BJ (cell line): ENCODE measurements at places on chromosomes 4 and X. TPM values are rescaled to one million over a fixed set of nuclear protein-coding genes. Genes with fewer than 3 reads are reported as not detected.

Gene COX7B2
- not detected in 2 replicates for polyA plus RNA-seq

Gene BEX2
- 1.2 and 1.8 TPM in 2 replicates for polyA plus RNA-seq

Gene TCEANC
- 1.1 and 2.0 TPM in 2 replicates for polyA plus RNA-seq

Gene SPANXB1
- not detected in 2 replicates for polyA plus RNA-seq

Gene GAB3
- 0.82 and 0.99 TPM in 2 replicates for polyA plus RNA-seq

Gene S100G
- not detected in 2 replicates for polyA plus RNA-seq

Gene CXCL8
- polyA plus RNA-seq = 1.0 and 1.1 TPM in 2 replicates

Gene C4orf36
- 3.0 and 3.1 TPM in 2 replicates for polyA plus RNA-seq

Gene COL4A5
- 8.7 and 13.2 TPM in 2 replicates for polyA plus RNA-seq

Gene NPY5R
- not detected in 2 replicates for polyA plus RNA-seq

Gene FAM9C
- not detected in 2 replicates for polyA plus RNA-seq

Gene ZMYM3
- 18.3 and 25.1 TPM in 2 replicates for polyA plus RNA-seq

Gene CTAG1B
- polyA plus RNA-seq = not detected in 2 replicates

Gene CYTL1
- 0.12 TPM in 1 of 2 replicates, not detected in the other for polyA plus RNA-seq

Gene GSX2
- not detected in 2 replicates for polyA plus RNA-seq

GRCh38 chr4:4416981-4417380 is 30.1 kb downstream of the NSG1 start:
- no peak for DNase-seq

- DNase-seq = no peak
Observed at GRCh38 chrX:30513284-30513683, 64.3 kb downstream of the TASL start.

DNA sequence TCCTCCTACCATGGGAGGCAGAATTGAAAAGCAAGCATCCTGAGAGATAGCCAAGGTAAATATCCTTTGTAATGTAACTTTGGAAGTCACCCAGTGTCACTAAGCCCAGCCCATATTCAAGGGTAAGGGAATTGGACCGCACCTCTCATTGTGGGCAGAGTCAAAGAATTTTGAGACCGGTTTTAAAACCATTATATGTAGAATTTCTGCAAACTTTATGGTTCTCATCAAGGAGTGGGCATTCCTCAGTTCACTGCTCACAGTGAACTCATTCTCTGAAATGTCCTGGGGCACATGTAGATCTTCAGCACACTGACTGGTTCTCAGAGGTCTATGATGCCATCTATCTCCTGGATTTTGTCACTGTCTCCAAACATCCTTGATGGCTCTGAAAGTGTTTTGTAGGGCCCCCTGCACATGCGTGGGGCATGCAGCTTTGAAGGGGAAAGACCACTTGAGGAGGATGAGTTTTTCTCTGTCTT is 35.3 kb upstream of the CHRNA9 start:
- no peak for DNase-seq

- no peak for DNase-seq
Observed at GRCh38 chr4:62544428-62544827, 1344.3 kb downstream of the ADGRL3 start.

GRCh38 chr4:71847300-71847699 is 63.4 kb upstream of the GC start:
- no peak for DNase-seq

DNA sequence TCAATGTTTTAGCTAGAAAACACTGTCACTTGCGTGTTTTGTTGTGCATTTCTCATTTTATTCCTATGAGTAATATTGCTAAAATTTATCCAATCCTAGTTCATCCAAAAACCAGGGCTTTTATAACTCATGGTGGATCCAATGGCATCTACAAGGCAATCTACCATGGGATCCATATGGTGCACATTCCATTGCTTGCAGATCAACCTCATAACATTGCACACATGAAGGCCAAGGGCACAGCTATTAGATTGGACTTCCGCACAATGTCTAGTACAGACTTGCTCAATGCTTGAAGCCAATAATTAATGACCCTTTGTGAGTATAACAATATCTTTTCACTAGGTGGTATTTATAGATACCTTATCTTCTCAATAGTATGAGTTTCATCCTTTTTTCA is 57.2 kb upstream of the UGT2B7 start:
- no peak for DNase-seq

- DNase-seq = no peak
Observed at GRCh38 chr4:176664964-176665363, 127.8 kb downstream of the VEGFC start.

- no peak for DNase-seq
Observed at GRCh38 chrX:14064626-14065432, 35.1 kb upstream of the GEMIN8 start.

DNA sequence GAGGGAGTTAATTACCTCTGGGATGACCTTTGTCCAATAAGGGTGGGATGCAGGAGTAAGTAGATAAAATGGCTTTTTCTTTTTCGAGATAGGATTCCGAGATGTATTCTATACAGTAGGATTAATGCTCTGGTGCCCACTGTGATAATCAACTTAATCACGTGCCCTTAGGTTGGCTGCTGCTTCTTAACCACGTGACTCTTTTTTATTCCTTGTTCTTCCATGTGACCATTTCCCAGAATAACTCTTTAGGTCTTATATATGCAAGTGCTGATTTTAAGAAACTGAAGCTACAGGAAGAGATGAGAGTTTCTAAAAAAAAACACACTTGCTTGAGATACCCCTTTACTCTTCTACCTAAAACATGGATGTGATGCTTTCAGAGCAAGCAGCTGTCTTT is 1628.9 kb downstream of the PCDH7 start:
- no peak for DNase-seq

GRCh38 chrX:23742697-23743622 is at the start of gene ACOT9:
Gene ACOT9, minus strand, starts transcription at chrX:23743276. Its CDS starts 132 bp downstream, at chrX:23743144.
- peak; percentile 75 for DNase-seq

GRCh38 chrX:30039768-30040167 is 175.6 kb upstream of the MAGEB2 start:
- peak; percentile 22 for DNase-seq

DNA sequence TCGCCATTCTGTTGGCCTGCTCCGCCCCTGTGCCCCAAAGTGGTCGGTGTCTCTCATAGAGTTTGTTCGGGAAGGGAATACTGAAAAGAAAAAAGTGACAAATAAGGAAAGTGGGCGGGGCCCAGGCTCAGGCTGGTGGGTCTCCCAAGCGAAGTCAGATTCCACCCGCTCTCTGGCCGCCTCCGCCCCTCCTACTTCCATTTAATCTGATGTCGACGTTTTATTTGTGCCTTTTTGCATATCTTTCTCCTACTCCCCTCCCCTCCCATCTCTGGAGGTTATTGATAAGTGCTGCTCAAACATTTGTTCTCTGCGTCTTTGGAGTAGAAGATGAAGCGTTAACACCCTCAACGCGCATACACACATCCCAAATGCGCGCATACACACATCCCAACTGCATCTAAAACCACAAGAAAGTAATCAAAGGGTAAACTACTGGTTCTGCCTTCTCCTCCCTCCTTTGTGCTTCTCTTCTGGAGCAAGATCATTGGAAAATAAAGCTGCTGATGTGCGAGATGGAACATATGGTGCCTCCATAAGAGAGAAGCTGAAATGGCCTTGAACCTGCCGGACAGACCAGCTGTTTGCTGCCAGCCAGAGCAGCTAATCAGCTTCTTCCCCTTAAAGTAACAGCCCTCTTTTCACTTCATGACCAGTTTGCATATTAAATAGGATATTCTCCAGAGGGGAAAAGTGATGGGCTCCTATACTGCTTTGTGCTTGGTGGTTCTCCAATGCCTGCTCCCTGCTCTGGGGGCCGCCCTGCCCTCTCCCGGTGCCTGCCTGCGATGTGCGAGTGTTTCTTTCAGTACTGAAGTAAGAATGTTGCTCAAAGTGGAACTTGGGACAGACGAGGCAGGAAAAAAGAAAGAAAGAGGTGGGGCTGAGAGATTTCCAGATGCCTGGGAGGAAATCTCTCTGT is 3.1 kb downstream of the MAMLD1 start:
- DNase-seq = no peak

DNA sequence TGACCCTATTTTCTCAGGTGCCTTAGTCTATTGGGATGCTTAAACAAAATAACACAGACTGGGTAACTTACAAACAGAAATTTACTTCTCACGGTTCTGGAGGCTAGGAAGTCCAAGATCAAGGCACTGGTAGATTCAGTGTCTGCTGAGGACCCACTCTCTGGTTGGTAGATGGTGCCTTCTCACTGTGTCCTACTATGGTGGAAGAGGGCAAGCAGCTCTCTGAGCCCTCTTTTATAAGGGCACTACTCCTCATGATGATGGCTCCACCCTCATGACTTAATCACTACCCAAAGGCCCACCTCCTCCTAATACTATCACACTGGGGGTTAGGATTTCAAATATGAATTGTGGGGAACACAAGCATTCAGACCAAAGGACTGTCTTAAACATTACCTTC is 11.8 kb downstream of the SMIM14 start:
- no peak for DNase-seq

DNA sequence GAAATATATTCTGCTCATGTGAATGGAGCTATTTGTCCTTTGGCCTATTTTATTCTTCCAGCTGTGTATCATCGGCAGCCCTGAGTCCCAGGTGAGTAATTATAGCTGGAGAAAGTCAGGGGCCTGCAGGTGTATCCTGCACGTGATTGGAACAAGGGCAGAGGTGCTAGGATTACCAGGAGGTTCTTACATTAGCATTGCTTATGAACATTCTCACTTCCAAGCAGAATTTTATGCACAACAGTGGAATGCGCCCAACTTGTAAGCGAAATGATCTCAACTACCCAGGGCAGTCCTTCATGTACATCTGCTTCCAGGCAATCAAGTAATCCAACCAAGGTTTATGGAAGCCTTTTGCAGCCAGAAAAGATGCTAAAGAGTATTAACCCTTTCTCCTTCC is 68.9 kb upstream of the NRK start:
- DNase-seq = no peak

GRCh38 chr4:77203380-77204197 is 46.6 kb downstream of the CCNG2 start:
- DNase-seq = peak; percentile 18

DNA sequence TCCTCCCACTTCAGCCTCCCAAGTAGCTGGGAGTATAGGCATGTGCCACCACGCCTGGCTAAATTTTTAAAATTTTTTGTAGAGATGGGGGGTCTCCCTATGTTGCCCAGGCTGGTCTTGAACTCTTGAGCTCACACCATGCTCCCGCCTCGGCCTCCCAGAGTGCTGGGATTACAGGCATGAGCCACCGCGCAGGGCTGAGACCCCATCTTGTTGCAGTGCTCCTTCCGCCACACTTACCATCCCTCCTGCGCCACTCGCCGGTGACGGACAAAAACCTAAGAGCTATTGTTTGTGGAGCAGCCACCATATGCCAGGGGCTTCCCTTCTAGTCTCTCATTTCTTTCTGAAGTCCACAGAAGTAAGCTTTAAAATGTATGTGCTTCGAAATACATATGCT is 34.5 kb downstream of the NSG1 start:
- DNase-seq = no peak

- no peak for DNase-seq
Observed at GRCh38 chr4:121633653-121634052, 63.1 kb downstream of the ANXA5 start.

- peak; percentile 47 for DNase-seq
Observed at GRCh38 chr4:144666539-144667175, 20.7 kb downstream of the HHIP start.

GRCh38 chr4:138113819-138114400 is 128.2 kb downstream of the SLC7A11 start:
- no peak for DNase-seq

DNA sequence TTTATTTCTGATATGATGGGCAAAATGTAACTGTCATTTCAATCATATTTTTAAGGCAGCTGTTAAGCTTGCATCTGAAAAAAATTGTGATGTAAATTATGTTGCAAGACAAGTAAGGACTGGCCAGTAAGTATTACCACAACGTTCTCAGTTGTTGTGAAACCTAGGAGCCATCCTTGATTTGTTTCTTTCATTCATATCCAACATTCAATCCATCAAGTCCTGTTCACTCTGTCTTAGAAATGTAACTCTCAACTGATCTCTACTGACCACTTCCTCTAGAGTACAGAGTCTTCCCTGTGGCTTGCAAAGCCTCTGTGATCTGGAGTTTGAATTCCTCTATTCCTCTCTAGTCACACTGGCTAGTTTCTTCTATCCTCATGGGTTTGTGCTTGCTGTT is 161.4 kb upstream of the MAD2L1 start:
- no peak for DNase-seq

GRCh38 chr4:8152865-8153257 is 5.8 kb downstream of the ABLIM2 start:
- DNase-seq = no peak

GRCh38 chr4:56666279-56666678 is 14.8 kb downstream of the HOPX start:
- DNase-seq = no peak

DNA sequence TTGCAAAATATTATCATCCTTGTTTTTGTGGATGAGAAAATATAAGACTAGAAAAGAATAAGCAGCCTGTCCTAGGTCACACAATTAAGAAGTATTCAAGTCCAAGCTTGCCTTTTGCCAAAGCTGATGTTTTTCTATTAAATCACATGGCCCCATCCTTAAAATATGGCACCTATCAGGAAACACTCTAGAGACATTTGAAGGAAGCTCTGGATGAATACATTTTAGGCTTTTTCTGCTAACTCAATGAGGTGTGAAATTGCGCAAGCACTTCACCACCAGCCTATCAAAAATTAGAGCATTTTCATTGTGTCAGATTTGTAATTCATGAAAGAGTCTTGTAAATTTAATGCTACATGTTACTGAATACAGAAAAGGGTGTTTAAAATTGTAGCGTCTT is 251.1 kb upstream of the MAD2L1 start:
- no peak for DNase-seq

DNA sequence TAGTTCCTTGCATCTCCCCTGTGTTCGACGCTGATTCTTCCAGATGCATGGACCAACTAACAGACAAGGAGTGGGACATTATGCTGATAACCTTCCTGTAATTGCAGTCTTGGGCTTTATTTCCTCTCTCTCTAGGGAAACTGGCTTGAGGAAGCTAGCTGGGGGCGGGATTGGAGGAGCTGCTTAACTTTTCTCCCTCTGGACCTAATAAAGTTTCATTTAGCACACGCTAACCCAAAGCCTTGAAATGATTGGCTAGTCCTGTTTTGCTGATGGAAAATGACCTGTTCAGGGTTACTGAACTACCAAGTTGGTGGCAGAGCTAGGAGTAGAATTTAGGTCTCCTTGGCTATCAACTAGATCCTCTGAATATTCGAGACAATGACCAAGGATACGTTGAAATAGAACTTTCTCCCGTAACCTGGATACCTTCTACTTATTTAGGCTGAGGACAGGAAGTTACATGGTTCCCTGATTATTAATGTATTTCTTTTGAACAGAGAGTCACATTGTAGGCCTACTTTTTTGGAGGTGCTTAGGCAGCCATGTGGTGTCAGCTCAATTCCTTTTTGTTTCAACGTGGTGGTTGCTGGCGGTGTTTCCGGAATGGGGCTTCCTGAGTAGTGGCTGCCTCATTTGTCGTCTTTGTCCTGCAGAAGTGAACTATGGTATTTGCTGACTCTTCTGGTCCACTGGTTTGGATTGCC is 2.0 kb downstream of the PGK1 start:
- DNase-seq = no peak
